ENCODE measurements at places on chromosomes 7 and 10.

DNA sequence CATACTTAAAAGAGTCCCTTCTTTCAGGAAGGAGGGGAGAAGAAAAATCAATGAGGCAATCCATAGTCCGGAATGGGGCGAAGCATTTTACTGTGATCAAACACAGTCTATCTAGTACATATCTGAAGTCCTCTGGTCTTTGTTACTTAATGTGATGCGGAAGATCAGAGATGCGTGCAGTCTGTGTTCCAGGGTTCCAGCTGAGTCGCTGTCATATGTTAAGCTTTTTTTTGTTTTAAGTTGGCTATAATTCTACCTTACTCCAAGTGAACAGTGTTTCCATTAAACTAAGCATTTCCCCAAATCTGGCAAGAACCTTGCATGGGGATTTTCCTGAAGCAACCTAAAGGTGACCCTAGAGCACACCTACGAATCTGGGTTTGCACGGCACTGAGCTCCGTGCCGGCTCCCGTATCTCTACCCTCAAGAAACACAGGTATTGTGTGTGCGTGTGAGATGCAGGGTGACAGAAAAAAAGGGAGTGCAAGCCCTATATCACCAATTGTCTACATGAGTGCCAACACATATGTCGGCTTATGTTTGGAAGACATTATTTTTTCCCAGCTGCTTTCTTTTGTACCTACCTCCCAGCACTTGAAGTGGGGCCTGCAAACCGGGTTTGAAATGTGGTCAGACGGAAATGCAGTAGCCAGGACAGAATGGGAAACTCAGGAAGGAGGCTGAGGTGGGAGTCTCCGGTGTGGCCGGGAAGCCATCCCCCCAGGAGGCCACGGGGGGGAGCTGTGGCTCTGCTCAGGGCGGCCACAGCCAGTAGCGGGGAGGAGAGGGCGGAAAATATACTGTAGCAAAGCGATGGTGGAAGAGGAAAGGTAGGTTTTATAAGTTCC is 435.8 kb upstream of the MGMT start:
- DNase-seq, result no peak

DNA sequence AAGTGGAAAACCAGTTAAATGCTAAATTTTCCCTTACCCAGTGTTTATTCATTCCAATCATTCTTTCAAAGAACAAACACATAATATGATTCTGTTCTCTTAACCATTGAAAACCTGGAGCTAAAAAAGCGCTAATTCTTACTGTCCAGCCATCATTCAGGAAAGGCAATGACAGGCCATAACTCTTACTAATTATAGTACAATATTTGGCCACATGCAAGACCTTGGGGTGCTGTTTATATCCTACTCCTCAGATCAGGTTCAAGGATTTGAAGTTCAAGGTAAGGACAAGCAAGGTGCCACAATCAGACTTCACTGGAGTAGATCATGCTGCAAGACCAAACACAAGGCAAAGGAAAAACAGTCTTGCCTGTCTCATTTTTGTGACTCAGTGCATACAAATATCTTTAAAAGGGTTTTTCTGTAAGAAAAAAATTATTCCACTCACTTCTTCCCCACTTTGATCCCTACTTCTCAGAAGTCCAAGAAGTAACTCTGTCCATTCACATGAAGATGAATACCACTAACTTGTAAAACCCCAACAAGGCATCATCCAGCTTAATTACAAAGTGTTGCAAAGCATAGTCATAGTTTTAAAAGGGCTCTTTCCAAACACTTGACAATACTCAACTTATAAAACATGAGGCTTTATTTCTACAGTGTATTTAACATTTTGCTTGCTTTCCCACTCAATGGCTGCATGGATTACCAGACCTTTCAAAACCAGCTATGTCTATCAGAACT is 153.0 kb downstream of the DOCK4 start:
- no peak for DNase-seq

DNA sequence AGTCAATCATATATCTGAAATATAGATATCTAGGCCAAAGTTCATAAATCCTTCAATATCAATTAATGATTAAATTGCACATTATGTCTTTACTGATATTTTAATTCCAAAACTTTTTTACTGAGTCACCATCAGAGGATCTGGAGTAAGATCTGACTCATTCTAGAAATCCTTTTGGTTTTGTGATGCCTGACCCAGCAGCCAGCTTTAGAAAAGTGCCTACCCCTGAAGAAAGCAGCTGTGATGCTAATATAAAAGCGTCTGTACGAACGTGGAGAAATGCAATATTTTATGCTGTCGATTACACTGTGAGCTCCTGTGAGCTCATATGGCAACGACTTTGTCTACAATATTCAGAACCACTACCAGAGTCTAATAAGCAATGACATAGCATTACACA is 142.5 kb upstream of the LRRTM3 start:
- no peak for DNase-seq

- DNase-seq, result no peak
Measured at GRCh38 chr7:50509459-50509858, 55.7 kb downstream of the DDC start.

- no peak for DNase-seq
Measured at GRCh38 chr10:95350219-95350829, 59.5 kb upstream of the PDLIM1 start.

DNA sequence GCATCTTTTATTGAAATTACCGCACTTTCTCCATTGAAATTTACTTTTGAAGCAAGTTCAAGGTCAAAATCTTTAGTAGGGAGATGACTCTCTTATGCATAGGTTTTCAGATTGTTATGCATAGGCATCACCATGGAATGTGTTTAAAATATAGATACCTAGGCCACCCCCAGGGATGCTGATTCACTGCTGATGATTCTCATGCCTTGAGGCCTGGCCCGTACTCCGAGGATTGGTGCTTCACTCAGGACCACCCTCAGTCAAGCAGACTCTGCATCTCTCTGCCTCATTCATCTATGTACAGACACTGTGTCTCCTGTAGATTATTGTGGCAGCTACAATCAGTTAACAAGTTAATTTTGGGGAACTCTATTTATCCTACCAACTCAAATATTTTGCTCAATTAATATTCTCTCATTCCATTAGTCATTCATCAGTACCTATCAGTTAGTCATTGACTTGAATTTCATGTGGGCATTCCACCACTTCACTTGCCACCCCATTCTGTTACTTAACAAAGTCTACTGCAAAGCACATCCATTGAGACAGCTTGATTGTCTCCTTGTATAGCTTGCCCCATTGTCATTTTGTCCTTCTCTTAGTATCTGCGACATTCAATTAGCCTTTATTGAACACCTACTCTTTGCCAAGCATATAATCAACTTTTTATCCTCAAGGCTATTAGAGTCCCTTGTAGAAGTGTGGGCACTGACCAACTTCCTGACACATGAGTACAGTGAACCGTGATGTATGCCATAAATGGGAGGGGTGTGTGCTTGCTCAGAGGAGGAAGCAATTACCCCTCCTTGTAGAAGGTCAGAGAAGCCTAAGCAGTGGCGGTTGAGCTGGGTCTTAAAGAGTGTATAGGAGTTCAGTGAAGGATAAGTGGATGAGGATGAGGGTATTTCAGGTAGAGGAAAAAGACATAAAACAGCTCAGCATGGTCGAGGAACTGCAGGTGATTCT is 255.6 kb upstream of the BMPER start:
- no peak for DNase-seq

DNA sequence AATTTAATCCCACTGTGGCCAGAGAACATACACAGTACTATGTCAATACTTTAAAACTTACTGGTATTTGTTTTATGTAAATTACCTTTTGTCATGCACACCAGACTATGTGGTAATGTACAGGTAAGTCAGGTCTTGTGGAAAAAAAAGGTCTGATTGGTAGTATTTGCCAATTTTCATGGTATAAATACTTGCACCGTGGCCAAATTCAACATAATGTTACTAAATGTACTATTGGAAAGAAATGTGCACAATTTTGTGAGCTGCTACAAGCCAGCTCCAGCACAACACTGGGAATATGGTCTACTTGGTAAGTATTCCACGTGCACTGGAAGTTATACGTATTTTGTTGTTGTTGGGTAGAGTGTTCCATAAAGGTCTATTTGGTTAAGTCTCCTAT is 392.5 kb downstream of the RPS24 start:
- no peak for DNase-seq

DNA sequence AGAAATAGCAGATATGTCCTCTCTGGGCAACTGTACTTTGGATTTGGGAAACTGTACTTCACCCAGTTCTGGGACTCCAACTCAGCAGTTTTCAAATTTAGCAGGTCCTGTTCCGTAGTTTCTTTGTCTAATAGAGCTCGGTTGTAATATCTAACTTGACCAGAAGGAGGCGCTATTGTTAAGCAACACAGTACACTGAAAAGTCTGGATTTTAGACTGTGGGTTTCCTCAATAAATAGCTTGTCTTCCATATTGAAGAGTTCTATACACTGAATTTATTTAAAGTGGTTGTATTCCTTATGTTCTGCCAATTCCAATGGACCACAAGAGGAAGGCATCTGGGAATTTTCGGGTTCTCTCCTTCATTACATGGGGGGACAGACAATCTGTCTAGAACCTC is 39.8 kb downstream of the ELFN1 start:
- no peak for DNase-seq

- DNase-seq, result no peak
Measured at GRCh38 chr10:51875610-51876009, 176.2 kb upstream of the CSTF2T start.

DNA sequence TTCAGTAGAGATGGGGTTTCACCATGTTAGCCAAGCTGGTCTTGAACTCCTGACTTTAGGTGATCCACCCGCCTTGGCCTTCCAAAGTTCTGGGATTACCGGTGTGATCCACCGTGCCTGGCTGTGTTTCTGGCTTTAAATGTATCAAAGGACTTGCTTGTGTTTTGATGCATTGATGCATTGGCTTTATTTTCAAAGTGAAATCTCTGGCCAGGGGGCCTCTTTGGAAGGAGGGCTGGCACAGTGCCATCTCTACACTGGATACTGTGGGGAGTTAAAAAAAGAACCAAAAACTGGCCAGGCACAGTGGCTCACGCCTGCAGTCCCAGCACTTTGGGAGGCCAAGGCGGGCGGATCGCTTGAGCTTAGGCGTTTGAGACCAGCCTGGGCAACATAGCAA is 16.0 kb downstream of the MNX1 start:
- no peak for DNase-seq

- peak; percentile 81 for DNase-seq
Measured at GRCh38 chr7:98294798-98295382, 13.4 kb downstream of the BRI3 start.

DNA sequence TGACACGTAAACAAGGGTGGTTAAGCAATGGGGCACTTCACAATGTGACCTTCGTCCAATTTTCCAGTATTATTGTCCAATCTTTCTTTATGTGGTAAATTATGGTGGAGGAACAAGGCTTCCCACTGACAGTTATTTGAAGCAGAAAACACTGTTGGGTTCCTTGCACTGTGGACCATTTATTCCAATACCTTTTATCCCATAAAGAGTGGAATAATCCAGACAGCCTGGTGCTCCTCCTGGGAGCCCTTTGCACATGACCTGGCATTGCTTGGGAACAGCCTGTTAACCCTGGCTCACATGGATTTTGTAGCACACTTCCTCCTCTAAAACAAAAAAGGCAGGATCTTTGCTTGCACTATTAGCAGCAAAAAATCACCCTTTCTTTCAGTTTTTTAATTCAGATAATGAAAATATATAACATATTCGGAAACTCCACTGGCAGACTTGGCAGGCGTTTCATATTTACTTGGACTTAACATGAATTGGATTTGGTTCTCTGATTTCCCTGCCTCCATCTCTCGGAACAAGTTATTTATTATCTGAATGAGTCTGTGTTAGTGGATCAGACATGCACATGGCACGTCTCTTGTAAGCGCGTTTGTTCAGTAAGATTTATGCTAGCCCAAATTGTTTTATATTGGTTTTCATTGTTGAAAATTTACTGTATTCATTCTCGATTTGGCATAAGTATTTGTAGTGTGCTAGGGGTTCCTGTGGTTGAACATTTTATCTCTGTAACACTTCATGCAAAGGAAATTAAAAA is 59.3 kb downstream of the BMPER start:
- DNase-seq, result no peak

DNA sequence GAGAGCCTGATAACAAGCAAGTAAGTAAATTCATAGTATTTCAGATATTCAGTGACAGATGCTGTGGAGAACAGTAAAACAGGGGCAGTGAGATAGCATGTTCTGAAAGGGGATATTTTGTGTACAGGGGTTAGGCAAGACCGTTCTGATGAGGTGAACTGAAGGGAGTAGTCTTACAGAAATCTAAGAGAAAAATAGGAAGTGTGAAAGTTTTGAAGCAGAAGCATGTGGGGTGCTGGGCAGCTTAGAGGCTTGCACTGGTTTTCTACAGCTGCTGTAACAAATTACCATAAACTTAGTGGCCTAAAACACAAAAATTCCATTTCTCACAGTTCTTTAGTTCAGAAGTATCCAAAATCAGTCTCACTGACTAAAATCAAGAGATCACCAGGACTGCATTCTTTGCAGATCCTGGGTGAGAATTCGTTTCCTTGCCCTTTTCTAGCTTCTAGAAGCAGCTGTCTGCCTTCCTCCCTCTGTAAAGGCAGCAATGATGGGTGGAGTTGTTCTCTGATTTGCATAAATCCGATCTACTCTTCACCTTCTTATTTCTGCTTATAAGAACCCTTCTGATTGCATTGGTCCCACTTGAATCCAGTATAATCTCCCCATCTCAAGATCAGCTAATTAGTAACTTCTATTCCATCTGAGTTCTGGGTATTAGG is 7.5 kb upstream of the KLF14 start:
- DNase-seq, result no peak

- no peak for DNase-seq
Measured at GRCh38 chr10:100216006-100216405, 13.4 kb downstream of the CHUK start.

DNA sequence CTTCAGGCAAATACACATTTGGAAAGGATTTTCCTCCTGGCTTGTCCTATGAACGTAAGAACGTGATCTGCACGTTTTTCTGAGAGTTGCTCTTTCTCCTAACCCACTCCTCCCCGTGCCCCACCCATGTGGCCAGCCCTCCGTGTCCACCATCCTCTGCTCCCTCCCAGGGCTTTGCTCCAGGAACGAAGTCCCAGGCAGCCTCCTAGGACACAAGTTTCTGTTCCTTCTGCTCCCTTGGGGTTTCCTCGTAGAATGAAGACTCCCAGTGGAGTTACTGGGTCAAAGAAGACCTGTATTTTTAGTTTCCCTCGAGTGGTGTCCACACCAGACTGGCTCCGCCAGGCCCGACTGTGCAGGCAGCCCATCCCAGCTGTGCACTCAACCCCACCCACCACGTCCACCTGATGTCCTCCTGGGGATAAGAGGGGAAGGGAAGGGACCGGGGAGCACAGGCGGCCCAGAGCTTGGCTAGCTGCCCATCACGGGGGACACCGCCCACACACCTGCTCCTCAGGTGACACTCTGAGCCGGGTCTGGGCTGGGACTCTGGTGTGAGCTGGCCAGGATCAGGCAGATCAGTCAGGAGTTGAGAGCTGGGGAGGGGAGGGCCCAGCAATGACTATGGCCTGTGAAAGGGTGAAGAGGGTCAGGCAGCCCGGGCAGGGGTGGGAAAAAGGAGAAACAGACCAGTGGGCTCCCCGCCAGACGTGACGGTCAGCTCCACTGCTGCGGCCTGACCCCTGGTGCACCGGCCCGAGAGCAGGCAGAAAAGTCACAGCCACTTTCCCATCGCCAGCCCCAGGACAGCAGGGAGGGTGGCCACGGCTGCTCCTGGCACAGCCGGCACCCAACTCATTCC is 54.3 kb upstream of the PPP2R2D start:
- DNase-seq, result no peak
